Gastrocnemius medialis (tissue), 4 donors: ENCODE measurements at places on chromosomes 16 and 17.

- no peak for DNase-seq
Observed at GRCh38 chr17:14353861-14354474, 53.1 kb downstream of the HS3ST3B1 start.

DNA sequence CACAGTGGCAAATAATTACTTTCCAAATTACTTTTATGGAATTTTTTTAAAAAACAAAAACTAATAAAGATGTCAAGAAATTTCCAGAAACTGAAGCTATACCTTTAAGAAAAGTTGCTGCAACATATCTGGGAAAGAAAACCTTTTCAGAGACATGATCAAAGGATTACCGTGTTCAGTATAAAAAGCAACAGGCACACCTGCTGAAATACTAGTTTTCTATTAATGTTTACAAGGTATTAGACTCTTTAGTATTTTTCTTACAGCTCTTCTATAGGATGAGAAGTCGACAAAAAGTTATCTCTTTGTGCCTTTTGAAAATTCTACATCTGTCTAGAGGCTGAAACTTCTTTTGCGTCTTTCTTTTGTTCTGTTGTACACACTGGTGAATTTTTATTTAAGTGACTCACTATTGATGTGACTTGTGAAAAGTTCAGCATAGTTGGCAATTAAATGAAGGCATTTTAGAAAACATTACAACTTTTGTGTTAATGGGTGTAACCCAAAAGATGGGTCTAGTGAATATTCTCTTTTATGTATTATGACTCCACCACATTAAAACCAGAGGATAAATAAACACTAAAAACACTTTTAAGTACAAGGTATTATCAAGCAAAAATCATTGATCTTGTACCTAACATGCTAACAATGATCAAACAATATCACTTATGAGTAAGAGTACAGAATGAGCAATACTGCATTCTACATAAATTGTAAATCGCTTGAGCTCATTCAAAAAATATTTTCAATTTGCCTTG is 23.8 kb downstream of the NACA2 start:
- DNase-seq = no peak

- DNase-seq = peak; percentile 55
Observed at GRCh38 chr17:57986841-57987580, 1.0 kb downstream of the VEZF1 start.

DNA sequence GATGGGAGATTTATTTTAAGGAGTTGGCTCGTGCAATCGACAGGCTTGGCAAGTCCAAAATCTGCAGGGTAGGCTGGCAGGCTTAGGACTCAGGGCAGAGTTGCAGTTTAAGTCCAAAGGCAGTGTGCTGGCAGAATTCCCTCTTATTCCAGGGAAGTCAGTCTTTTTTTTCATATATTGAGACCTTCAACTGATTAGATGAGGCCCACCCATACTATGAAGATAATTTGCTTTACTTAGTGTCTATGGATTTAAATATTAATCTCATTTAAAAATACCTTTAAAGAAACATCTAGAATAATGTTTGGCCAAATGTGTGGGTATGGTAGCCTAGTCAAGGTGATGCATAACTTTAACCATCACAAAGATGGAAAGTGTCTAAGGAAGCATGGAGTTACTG is 99.8 kb downstream of the CNTNAP4 start:
- DNase-seq = no peak

GRCh38 chr17:3688852-3689261 is 7.1 kb downstream of the P2RX5 start:
- DNase-seq = no peak

DNA sequence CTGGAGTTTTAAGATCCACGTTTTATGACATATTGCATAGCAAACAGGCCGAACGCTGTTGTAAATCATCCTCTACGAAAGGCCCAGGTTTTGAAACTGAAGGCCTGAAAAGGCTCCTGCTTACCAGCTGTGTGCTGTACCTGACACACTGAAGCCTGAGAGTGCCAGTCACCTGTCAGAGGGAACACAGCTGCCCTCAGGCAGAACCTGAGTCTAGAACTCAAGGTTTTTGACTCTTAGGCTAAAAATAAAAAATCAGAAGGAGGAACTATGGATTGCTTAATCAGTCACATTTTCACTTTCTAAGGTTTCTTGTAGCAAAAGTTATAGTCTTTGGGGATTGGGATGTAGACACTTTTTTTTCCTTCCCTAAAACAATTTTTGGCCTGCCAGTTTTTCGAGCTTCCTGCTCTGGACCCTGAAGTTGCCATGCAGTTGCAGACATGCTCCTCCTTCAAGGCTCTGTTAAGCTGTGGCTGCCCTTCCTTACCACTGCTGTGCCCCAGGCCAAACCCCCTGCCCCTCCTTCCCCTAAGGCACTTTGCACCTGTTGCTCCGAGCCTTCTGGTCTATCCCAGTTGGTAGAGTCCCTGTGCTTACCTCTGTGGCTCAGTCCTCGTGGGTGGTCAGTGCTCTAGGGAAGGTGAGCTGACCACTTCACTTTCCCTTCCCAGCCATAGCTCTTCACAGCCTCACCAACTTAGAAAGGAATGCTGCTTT is 56.6 kb downstream of the TENT4B start:
- peak; percentile 27 for DNase-seq

DNA sequence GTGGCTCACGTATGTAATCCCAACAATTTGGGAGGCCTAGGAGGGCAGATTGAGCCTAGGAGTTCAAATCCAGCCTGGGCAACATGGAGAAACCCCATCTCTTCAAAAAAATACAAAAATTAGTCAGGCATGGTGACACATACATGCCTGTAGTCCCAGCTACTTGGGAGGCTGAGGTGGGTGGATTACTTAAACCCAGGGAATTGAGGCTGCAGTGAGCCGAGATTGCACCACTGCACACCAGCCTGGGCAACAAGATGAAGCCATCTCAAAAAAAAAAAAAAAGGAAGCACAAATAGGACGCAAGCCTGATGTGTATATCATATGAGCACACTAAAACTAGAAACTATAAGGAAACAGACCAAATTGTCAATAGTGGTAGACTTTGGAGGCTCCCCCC is 17.1 kb upstream of the FLCN start:
- DNase-seq = no peak

DNA sequence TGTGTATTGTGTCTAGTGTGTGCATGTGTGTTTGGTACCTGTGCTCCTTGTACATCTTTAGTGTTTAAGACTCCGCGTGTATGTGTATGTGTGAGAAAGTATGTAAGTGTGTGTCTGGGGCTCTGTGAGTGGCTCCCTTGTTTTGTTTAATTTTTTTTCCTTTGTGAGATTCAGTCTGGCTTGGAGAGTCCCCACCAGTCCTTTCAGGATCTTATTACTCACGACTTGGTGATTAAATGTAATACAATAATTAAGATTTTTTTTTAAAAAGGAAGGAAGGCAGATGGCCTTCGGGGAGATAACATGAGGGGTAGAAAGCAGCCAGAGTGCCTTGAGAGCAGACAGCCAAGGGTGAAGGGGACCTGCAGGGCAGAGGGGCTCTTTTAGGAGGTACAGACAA is 33.9 kb downstream of the FZD2 start:
- DNase-seq = no peak

DNA sequence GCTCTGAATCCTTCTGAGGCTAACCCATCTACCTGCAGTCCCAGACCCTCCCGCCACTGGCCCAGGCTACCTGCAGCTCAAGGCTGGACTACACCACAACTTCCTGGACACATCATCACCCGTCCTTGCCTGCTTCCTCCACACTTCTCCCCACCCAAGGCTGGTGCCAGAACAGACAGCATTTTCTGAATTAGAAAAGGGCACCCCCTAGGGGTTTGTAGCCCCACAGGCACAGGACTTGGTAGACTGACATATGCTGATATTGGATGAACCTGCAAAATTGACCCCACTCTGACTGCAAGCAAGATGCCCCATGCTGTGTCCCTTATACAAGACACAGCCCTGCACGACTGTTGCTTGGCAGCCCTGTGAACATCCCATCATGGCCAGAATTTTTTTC is 271.5 kb upstream of the C16orf82 start:
- no peak for DNase-seq

GRCh38 chr17:74569020-74570003 is 2.0 kb upstream of the CD300H start:
- DNase-seq = peak; percentile 45

DNA sequence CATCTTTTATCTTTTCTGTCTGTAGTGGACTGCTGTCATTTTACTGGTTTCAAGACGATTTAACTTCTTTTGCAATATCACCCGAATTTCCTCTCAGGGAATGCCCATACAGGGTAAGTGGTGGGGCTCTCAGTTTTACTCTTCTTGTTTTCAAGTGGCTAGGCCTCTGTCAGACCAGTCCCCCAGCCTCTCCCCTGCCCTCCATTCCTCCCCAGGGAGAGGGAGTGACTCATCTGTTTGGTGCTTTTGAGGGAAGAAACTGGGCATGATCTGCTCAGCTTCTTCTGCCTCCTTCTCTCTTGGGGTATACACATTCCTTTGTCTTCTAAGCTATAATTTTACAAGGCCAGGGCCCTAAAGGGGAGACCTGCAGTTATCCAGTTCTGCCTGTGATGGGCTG is 332.0 kb downstream of the CBLN1 start:
- no peak for DNase-seq

GRCh38 chr17:74380086-74380958 is 13.0 kb downstream of the GPR142 start:
- peak; percentile 85 for DNase-seq

DNA sequence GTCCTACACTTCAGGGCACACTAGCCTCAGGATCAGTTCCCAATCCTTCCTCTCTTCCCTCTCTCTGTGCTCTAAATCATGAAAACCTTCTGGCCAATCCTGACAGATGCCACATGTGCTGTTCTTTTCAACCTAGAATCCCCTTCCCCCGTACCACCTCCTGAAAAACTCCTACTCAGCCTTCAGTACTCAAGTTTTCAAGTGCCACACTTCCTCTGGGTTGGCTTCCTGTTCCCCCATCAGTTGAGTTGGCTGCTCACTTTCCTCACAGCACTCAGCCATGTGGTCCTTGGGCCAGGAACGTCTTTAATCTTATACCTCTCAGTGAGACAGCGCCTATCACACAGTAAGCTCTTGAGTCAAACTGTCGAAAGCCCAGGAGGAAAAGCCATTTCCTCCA is 3.3 kb downstream of the ASPHD1 start:
- DNase-seq = no peak

DNA sequence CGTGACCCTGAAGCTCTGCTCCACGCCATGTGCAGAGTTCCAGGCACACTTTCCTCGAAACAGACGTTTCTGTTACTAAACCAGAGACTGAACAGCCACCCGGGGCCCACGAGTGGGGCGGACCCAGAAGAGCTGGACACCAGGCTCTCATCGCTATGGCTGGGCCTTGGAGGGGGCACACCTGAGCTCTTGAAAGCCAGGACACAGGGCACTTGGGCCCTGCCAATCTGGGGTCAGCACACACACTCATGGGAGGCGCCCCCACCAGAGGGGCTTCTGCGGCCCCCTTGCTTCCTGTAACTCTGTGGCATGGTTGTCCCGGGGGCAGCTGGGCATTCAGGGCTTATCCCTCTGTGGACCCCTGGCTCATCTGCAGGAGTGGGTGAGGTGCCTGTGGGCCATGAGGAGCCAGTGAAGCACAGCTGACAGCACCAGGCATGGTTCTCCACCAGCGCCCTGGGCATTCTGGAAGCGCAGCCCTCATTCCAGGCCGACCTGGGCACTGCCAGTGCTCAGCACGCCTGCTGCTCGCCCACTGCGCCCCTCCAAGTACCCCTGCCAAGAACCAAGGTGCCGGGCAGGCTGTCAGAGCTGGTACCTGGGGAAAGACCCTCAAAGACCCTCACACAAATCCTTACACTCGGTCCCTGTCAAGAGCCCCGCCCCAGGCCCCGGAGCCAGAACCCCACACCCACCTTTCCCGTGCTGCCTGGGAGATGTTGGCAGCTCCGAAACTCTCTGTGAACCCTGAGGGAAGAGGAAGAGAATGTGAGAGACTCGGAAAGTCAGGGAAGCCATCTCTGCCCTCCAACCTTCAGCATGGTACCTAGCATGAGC is 61.1 kb downstream of the IL21R start:
- DNase-seq = no peak

DNA sequence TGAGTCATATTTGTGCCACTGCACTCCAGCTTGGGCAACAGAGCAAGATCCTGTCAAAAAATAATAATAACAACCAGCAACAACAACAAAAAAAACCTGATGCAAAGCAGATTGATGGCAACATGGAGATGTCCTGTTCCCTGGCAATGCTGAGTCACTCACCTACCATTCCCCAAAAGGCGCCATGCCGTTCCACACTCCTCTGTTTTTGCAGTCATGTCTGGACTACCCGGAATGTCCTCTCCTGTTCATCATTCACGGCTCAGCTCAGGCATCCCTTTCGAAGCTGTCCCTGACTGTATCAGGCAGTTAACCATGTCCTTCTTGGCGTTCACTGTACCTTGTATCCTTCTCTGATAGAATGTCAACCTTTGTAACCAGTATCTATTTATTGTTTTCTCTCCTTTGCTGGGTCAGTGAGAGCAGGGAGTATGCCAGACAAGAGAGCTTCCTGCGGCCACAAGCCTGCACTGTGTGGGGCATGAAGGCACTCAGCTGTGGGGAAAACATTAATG is 147.7 kb downstream of the ABCC12 start:
- no peak for DNase-seq
